Foreskin fibroblast (primary cell): ENCODE measurements at places on chromosomes 5 and 9.
A peak's percentile ranks its signal among the peaks of the same experiment; 100 is the strongest.

DNA sequence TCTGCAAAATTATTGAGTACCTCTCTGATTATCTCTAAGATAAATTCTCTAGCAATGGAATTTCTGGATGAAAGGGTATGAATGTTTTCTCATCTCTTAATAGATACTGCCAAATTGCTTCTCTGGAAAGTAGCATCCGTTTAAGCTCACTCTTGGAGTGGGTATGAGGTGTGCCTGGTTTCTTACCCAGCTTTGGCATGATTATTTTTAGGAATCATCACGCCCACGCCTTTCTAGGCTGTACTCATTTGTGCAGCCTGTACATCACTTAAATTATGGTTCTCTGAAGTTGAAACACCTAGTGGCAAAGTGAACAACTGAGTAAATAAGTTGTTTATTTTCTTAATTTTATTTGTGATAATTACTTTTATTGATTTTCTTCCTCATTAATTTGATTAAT is 156.5 kb upstream of the IL12B start:
- no peak for DNase-seq

DNA sequence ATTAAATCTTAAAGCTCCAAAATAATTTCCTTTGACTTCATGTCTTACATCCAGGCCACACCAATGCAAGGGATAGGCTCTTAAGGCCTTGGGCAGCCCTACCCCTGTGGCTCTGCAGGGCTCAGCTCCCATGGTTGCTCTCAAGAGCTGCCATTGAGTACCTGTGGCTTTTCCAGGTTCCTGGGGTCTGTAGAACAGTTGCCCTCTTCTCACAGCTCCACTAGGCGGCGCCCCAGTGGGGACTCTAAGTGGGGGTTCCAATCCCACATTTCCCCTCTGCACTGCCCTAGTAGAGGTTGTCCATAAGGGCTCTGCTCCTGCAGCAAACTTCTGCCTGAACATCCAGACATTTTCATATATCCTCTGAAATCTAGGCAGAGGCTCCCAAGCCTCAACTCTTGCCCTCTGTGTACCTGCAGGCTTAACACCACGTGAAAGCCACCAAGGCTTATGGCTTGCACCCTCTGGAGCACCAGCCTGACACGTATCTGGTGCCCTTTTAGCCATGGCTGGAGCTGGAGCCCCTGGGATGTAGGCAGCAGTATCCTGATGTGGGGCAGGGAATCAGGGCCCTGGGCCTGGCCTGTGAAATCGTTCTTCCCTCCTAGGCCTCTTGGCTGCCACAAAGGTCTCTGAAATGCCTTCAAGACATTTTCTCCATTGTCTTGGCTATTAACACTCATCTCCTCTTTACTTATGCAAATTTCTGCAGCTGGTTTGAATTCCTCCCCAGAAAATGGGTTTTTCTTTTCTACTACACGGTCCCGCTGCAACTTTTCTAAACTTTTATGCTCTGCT is 185.1 kb downstream of the SMARCA2 start:
- no peak for DNase-seq

DNA sequence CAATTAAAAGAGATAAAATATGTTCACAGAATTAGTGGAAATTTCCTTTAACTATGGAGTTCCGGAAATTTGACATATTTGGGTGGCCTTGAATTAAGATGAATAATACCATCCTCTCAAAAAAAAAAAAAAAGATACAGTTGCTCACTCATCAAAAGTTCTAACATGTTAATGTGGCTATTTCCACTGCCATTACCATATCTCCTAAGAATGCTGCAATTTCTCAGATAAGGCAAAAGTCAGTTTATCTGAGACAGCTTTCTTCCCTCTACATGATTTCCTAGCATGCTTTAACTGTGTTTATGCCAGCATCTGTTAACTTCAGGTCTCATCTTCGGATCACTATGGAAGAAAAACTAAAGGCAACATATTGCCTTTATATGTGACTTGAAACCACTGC is 2.6 kb downstream of the FASTKD3 start:
- DNase-seq = no peak

DNA sequence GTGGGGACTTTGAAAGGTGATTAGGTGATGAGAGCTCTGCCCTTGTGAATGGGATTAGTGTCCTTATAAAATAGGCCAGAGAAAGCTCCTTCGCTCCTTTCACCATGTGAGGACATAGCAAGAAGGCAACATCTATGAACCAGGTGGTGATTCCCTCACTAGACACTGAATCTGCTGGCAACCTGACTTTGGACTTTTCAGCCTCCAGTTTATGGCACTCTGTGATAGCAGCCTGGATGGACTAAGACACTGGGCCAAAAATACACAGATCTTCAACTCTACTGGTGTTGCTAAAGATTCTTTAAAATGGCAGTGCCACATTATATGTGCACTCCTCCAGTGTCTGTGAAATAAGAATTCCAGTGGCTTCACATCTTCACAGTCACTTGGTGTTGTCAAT is 41.2 kb upstream of the COL15A1 start:
- DNase-seq = no peak

DNA sequence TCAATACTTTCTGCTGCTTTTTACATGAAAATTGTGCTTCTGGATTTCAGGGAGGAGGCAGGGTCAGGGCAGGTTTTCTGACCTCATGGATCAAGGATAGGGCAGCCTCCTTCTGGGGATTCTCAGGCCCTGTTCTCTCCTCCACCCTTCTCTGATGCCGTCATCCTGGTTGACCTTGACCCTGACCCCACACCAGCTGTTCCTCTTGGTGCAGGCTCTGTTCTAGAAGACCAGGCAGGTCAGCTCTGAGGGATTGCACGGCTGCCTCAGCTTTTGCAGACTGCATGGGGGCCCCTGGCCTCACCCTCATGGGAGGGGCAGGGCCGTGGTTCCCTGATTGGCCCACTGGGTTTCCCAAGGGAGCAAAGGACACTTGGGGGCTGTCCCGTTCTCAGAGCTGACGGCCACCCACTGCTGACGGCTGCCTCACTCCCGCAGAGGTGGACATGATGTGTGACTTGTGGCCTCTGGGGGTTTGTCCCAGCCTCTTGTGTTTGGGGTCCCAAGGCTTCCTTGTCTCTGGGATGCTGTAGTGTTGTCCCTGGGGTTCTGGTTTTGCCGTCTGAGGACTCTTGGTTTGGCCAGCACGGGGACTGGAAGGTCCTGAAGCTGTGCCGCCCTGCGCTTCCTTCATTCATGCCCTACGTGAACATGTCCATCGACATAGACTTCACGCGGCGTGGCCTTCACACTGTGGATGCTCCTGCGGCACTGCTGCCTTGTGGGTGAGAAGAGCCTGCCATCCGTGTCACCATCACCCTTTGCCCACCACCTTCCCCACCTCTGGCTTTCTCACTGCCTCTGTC is 34.5 kb downstream of the CEP72 start:
- no peak for DNase-seq

DNA sequence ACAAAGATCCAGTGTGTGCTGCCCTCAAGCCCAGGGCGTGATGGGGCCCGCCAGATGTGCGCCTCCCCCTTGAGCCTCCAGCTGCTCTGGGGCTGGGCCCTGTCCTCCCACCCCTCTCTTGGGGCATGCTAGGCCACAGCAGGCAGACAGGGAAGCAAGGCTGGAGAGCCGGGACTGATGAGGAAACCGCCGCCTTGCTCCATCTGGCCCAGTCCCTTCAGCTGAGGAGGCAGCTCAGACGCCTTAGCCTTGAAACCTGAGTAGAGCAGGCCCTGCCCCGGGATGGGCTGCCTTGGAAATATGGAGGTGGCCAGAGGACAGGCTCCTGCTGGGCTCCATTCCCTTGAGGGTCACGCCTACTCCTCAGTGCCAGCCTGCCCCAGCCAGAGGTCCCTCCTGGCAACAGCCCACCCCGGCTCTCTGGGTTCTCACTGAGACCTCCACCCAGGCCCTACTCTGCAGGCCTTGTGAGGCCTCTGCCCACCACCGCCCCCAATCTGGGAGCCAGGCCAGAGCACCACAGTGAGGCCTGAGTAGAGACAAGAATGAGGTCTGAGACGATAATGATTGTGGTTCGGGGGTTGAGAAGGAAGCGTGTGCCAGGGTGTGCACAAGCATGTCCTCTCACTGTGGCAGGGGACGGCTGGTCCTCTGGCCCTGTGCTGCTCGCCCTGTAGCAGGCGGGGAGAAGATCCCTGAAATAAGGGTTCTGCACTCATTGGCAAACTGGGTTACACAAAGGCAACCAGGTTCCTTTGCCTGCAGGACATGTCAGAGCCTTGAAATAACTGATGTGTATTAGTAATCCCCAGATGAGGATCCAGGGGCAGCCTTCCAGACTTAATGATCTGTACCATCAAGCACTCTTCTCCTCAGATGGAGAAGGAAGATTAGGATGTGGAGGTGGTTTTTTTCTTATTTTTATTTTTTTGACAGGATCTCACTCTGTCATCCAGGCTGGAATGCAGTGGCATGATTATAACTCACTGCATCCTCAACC is 30.9 kb downstream of the CXXC5 start:
- DNase-seq = peak; percentile 56

GRCh38 chr5:149325894-149326293 is 19.4 kb upstream of the GRPEL2 start:
- no peak for DNase-seq

DNA sequence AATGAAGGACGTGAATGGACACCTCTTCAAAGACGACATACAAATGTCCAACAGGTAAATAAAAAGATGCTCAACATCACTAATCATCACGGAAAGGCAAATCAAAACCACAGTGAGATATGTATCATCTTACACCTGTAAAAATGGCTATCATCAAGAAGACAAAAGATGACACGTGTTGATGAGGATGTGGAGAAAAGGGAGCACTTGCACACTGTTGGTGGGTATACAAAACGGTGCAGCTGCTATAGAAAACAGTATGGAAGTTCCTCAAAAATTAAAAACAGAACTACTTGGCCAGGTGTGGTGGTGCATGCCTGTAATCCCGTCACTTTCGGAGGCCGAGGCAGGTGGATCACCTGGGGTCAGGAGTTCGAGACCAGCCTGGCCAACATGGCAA is 47.9 kb downstream of the STK10 start:
- no peak for DNase-seq

DNA sequence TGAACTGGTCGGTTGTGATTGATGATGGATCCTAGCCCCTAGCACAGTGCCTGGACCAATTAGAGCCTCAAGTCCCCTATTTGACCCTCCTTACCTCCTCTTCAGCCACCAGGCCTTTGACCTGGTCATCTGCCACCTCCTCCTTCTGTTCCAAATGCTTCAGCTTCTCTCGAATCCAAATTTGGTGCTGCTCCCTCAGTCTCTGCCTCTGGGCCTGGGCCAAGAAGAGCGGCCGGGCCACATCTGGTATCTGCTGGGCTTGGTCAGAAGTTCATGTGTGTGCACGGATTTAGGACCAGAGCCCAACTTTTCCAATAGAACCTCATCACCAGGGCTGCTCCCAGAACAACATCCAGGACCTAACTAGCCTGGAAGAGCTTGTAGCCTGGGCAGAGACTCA is 6.5 kb downstream of the SLC35A4 start:
- no peak for DNase-seq

DNA sequence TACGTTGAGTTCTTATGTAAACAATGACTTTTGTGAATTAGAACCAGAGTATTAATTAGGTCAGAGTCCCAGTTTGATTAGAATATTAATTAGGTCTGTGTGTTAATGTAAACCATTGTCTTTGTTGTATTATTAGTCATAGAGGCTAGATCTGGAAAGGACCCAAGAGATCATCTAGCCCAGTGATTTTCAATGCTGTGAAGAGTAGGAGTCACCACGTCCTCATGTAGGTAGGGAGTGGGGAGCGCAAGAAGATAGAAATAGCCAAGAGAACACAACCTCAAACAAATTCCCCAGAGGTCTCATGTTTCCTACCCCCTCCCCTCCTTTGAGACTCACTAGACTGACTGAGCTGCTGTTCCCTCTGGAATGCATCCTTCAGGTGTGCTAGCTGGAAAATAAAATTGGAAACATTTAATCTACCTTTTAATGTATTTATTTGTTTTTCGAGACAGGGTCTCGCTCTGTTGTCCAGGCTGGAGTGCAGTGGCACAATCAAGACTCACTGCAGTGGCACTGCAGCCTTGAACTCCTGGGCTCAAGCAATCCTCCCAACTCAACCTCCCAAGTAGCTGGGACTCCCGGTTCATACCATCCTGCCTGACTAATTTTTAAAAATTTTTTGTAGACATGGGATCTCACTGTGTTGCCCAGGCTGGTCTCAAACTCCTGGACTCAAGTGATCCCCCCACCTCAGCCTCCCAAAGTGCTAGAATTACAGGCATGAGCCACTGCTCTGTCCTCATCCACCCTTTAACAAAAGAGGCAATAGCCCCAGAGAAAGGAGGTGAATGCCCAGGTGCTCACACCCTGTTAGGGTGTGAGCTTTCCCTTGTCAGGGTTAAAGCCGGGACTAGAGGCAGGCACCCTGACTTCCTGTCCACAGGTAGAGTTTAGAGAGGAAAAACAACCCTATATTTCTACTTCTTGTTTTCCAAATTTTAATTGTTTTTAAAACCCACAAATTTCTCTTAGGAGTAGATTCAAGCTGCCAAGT is 92.9 kb downstream of the INIP start:
- no peak for DNase-seq

GRCh38 chr5:72943307-72943706 is 12.5 kb upstream of the FCHO2 start:
- no peak for DNase-seq

- no peak for DNase-seq
Observed at GRCh38 chr5:24644761-24645160, at the start of gene CDH10. CDH10 (minus strand) TSS chr5:24644978; CDS start chr5:24593490, 51,488 bp downstream.

DNA sequence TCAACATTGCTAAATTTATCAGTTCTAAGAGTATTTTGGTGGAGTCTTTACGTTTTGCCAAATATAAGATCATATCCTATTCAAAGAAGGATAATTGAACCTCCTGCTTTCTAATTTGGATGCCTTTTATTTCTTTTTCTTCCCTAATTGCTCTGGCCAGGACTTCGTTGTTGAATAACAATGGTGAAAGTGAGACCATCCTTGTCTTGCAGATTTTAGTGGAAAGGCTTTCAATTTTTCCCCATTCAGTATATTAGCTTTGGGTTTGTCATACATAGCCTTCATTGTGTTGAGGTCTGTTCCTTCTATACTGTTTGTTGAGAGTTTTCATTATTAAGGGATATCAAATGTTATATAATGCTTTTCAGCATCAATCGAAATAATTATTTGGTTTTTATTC is 1974.2 kb upstream of the ACO1 start:
- DNase-seq = no peak

DNA sequence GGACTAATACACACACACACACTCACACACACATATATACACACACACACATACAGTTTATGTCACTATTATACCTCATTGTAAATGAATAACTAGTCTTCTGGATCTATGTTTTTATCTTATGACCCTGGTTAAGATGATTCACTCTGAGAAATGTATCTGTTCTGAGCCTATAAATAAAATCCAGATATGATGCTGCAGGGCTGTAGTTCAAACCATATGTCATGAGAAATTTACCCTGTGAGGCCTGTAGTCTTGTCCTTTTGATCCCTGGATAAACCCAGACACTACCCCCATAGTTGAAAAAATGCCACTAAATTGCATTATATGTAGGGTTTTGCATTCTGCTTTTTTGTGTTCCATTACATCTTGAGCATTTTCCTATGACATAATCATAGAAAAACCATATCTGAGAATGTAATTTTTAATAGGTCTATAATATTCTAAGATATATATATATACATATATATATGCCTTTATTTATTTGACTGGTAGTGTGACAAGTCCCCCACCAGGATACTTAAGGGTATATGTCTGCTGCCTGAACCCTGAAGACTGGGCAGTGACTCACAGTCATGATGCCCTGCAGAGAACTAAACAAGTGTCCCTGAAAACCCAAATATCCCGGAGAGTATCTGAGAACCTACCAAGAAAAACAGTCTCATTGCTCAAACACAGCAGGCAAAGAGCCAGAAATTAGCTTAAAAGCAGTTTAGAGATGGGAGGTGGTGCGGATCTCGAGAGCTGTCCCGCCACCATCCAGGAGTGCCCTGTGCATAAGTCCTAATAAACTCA is 18.4 kb upstream of the ALDOB start:
- peak; percentile 40 for DNase-seq
